Stimulated activated naive B cell treated with anti-CD40 and anti-IgM and Interleukin-4, amounts not matched to agents 10 μg/mL and 1 μg/mL and 100 μg/mL, for 72 hours (primary cell): ENCODE measurements at places on chromosomes 4 and X.

DNA sequence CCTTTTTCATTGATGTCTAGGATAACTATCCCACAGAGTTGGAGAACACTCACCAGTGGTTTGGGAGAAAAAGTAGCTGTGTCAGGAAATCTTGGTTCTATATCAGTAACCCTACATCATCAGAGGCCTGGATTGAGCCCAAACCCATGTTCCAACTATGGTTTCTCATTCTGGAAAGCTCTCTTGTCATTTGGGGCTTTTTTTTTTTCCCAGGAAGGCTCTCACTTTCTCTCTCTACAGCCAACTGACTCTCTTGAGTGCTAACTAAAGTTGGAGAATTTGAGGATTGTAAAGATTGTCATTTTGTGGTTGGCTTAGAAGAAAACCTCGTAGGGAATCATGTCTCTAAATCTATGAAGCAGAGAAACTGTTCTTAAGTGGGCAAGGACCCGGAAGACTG, 228.2 kb upstream of the DIPK2B start:
- no peak for DNase-seq

DNA sequence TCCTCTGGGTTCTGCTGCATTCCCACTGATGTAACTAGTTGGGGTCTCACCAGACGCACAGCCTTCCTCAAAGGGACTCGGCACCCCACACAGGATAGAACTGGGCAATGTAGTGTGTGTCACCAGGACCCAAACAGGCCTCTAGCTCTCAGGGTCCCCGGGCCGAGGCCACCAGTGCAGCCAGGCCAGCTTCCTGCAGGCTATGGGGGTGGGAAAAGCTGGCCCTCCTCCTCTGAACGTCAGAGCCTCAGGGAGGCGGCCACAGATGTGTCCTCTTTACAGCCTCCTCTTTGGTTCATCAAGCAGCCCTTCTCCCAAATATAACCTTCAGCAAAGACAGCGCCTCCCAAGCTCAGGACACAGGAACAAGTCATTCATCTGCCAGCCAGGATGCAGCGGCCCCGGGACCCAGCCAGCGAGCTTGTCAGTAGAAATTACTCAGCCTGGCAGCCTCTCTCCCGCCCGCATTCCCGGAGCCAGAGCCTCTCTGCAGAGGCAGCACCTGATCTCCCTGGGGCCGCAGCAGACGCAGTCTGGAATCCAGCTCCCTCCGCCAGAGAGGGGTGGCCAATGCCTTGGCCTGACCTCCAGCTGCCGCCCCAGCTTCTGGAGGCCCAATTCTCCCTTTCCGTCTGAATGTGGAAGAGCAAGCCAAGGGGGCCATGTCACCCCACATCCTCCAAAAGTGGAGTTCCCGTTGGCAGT, 288.5 kb downstream of the FBXW7 start:
- DNase-seq = no peak

DNA sequence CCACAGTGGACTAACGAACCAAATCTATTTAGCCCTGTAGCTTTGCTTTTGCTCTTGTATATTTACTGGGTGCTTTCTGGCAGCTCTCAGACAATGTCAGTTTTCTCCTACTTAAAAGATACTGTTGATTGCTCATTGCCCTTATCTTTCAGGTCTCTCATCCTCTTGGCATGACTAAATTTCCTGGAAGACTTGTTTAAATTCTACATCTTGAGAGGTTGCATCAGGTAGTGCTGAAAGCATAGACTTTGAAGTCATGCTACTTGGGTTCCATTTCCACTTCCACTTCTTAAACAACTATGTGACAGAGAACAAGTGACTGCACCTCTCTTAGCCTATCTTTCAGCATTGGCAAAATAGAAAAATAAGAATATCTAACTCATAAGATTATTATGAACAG, 8.4 kb downstream of the TDO2 start:
- DNase-seq = no peak

DNA sequence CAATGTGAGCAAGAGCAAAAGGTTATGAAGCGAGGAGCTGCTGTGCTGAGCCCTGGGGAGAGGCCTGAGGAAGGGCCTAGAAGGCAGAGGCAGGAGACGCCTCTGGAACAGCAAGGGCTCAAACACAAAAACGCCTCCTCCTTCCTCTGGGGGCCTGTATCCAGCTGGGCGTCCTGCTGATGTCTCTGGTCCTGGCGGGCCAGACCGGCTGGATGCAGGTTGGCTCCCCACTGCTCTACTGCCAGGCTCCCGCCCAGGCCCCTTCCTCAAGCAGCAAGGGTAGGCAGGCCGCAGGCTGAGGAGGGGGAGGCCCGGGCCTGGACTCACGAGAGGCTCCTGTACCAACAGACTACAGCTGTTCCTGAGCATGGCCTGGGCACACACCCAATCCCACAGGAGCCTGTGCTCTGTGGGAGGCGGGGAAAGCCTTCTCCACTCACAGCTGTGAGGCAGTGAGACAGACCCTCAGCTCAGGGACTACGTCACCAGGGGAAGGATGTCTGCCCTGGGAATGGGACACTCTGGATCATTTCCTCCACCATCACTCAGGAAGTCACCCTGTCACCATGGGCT, 2.3 kb downstream of the HAUS7 start:
- DNase-seq = no peak

DNA sequence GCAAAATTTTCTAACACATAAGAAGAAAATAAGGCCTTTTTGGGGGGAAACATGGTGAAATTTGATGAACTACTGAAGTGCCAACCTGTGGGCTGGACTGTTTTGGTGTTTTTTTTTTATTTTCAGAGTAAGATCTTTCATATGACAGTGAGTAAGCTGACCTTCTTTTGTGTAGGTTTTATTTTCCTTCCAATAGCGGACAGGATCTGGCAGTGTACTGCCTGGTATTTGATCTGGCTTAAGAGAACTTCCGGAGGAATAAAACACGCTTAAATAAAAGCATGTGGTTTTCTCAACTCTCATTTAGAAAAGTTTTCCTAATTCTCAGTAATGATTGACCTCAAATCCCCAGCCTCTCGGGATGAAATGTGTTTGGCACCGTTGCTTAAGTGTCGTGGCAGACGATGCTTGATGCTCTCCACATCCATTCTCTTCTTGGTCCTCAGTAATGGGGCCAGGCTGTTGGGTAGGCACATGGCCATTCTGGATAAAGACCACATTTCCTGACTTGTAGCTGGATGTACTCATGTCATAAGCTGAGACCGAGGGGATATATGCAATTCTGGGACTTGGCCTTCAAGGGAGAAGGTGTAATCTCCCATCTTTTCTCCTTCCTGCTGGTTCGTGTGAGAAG, 65.6 kb upstream of the PDLIM3 start:
- DNase-seq = no peak

GRCh38 chr4:145618210-145618931, 814 bp upstream of the MMAA start:
- no peak for DNase-seq

DNA sequence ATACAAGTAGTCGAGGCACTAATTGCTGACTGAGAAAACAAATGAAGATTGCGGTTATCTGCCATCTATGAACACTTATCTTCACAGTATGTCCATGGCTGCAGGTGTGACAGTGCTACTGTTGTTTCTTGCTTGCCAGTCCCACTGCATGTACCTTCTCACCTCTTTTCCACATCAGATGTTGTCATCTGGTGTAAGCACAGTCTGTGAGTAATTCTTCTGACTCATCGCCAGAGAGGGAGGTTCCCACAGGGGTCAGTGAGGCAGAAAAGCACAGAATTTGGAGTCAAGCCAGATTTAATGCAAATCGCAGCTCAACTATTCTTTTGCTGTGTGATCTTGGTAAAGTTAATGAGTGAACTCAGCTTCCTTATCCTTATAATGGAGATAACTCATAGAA, 144.4 kb downstream of the GLRA2 start:
- DNase-seq = peak; percentile 39

- no peak for DNase-seq
These were observed 149.4 kb upstream of the KLF3 start for GRCh38 chr4:38514465-38515146.

DNA sequence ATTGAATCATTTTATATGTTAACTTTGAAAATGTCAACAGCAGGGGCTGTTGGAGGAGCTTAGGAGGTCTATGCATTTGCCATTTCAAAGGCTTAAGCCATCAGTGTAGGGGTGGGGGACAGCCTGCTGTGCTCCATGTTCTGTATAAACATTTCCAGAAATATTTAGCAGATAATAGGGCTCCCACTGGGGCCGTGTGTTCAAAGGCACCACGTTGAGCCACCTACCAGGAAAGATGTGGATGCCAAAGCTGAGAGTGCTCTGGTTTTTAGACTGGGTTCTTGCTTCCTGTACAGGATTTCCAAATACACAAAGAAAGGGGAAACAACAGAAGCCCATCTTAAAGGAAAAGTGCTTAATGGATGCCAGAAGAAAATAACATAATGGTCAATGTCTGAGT, 219.5 kb downstream of the CENPC start:
- no peak for DNase-seq

GRCh38 chr4:162274354-162274753, 110.6 kb upstream of the FSTL5 start:
- peak; percentile 4 for DNase-seq

GRCh38 chr4:142752202-142752786, 93.8 kb downstream of the INPP4B start:
- DNase-seq = no peak

DNA sequence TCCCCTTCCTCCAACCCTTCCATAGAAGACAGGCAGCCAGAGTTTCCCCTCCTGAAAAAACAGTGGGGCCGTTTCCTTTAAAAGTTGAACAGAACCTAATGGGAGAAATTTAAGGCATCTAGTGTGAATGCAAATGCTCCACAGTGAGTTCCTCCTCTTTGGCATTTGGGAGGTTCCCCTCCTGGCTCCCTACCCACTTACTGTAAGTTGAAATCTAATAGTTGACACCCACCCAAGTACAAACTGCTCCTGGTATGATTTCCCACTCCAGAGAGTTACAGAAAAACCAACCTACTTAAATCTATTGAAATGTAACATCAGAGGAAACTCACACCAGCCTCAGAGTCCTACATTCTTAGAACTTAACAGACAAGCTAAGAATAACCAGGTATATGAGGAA, 17.6 kb downstream of the ENPEP start:
- DNase-seq = no peak

GRCh38 chr4:125041372-125041930, 273.3 kb upstream of the FAT4 start:
- DNase-seq = no peak

GRCh38 chrX:41336447-41336846, 2.5 kb downstream of the DDX3X start:
- no peak for DNase-seq

- DNase-seq = no peak
These were observed 251.8 kb upstream of the FTHL17 start for GRCh38 chrX:31323658-31324057.

DNA sequence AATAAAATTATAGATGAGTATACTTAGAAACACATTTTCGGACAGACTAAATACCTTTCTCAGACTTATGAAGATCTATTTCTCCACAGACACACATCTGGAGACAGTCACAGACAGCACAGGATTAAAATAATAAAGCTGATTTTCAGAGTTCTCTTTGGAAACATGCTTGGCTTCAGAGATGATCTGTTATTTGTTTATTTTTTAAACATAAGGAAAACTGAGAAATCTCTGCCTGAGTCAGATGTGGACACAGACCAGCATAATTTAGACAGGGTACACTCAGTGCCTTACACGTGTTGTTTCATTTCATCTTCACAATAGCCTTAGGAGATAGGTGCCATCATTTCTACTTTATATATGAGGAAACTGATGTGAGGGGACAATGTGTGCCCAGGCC, 92.1 kb downstream of the SLC9A7 start:
- DNase-seq = no peak

DNA sequence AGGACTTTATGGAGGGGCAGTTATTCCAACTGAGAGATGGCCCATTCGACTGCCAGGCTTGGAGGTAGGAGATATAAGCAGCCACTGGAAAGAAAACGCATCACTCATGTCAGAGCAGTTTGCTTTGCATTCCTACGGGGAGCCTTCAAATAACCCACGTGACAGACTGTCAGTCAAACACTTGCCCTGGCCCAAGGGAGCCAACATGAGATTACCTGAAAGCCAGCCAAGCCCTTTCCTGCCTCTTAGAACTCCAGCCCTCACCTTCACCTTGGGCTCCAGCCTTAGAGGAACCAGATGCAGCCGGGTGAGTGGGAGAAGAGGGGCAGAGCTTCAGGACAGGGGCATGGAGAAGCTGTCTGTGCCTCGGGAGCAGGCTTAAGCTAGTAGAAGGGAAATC, 95.3 kb upstream of the CXCL13 start:
- DNase-seq = no peak

DNA sequence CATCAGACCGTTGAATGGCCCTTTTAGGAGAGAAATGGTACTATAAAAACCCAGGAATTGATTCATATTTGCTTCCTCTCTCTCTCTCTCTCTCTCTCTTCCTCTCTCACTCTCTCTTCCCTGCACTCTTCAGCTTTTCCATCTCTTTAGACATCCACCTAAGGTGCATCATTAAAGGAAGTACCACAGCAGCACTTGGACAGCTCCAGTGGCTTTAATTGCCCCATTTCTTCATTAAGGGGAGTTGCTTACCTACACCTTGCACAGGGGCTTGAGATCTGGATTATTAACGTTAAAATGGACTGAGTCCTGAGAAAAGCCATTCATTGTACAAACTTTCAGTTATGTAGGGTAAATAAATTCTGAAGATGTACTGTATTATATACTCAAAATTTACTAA, 323.6 kb downstream of the AFF2 start:
- no peak for DNase-seq

- no peak for DNase-seq
These were observed 96.7 kb upstream of the NKX1-1 start for GRCh38 chr4:1502976-1503375.

DNA sequence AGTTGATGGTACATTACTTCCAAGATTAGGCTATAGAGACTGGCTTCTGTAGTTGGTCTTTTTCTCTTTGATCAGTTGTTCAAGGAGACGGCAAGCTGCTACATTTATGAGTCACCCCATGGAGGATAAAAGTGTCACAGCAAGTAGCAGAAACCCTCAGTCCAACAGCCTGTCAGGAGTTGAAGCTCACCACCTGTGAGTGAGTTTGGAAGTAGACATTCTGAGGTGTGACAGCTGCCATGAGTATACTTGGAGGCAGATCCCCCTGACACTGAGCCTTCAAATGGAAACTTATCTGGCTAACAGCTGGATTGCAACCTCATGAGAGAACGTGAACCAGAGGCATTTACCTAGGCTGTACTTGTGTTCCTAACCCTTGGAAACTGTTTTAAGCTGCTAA, 68.0 kb downstream of the CCNG2 start:
- DNase-seq = no peak
